RPMI7951 (cell line): ENCODE measurements at places on chromosomes 5 and 9. TPM values are rescaled to one million over a fixed set of nuclear protein-coding genes. Genes with fewer than 3 reads are reported as not detected.

ST8SIA4 gene
- 0.36 and 0.39 TPM in 2 replicates for total RNA-seq

MYMK gene
- total RNA-seq = not detected in 2 replicates

TOR2A gene
- total RNA-seq = 4.8 and 6.6 TPM in 2 replicates

ADAMTS12 gene
- 30.0 and 31.7 TPM in 2 replicates for total RNA-seq

ARSI gene
- 0.10 TPM in 1 of 2 replicates, not detected in the other for total RNA-seq

CACFD1 gene
- 2.4 TPM in 2 replicates for total RNA-seq

DMRT3 gene
- not detected in 2 replicates for total RNA-seq

TUT7 gene
- total RNA-seq = 21.3 and 21.6 TPM in 2 replicates

LIX1 gene
- total RNA-seq = not detected in 2 replicates

PDE6A gene
- total RNA-seq = 0.10 and 0.12 TPM in 2 replicates

TMEM252 gene
- total RNA-seq = not detected in 2 replicates

ADAMTSL2 gene
- 6.6 and 9.7 TPM in 2 replicates for total RNA-seq

ANKRD34B gene
- not detected in 2 replicates for total RNA-seq

PCDHGA10 gene
- total RNA-seq = 0.78 and 0.84 TPM in 2 replicates

ECSCR gene
- total RNA-seq = 0.29 and 0.60 TPM in 2 replicates

EIF4EBP3 gene
- not detected in 2 replicates for total RNA-seq

PLAC8L1 gene
- not detected in 2 replicates for total RNA-seq

STK32A gene
- 0.84 and 1.8 TPM in 2 replicates for total RNA-seq

KCNV2 gene
- total RNA-seq = not detected in 2 replicates

IFNA13 gene
- total RNA-seq = not detected in 2 replicates
